Fibroblast of pulmonary artery (primary cell): ENCODE measurements at places on chromosomes 4 and X.
A peak's percentile ranks its signal among the peaks of the same experiment; 100 is the strongest.

- DNase-seq = no peak
These were observed 5.3 kb upstream of the CFP start for GRCh38 chrX:47634871-47635575.

GRCh38 chrX:24761306-24761705 lies 67.6 kb downstream of the POLA1 start:
- DNase-seq = no peak

DNA sequence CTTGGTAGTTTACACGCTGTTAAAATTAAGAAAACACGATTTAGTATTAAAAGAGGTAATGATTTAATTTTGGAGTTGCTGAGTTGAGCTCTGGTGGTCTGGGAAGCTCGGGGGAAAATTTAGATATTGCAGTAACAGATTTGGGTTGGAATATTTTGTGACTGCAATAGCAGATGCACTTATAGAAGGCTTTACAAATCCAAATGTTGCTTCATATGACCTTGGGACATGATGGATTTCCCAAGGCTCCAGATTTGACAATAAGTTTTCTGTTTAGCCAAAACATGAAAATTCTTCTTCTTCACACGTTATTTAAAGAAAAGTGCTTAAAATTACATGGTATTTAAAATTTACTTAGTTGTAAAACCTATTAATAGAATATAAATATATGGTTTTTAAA lies 302.0 kb downstream of the SPRY1 start:
- DNase-seq = no peak

DNA sequence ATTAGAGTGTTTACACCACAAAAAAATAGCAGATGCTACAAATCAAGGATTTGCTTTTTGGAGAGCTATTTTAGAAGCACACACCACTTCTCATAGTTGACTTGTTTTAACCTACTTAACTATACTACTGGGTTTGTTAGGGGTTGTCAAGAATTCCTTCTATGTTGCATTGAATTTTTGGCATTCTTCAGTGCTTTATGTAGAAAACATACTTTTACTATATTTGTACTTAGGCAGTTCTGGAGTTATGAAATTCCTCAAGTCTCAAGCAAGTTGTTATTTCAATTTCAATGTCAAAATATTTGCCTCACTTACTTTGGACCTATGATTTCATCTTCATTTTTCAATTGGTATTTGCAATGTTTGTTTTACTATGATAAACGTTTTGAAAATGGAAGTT lies 449.6 kb downstream of the GLUD2 start:
- peak; percentile 8 for DNase-seq

DNA sequence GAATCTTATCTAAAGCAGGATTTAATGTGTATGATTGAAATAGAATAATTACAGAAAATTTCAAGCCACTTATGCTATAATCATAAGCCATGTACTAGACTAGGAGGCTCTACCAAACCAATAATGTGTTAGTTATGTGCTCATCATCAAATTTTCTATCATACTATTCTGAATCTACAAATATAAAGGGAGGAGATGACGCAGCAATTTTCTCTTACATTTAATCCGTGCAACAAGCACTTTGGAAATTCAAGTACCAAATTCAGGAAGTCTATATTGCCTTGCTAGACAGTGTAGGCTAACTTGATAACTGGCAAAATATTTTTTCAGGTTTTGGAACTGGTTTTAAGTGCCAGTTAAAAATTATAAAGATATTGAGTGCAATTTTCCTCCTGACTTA lies 283.5 kb downstream of the C4orf33 start:
- DNase-seq = no peak

GRCh38 chr4:94251094-94251493 lies 43.4 kb downstream of the SMARCAD1 start:
- DNase-seq = no peak
